ENCODE measurements at places on chromosomes 1 and 21.

- no peak for DNase-seq
Observed at GRCh38 chr1:56334047-56334446, 245.3 kb downstream of the PLPP3 start.

GRCh38 chr1:40314721-40315238 is 2.3 kb downstream of the COL9A2 start:
- DNase-seq: no peak

DNA sequence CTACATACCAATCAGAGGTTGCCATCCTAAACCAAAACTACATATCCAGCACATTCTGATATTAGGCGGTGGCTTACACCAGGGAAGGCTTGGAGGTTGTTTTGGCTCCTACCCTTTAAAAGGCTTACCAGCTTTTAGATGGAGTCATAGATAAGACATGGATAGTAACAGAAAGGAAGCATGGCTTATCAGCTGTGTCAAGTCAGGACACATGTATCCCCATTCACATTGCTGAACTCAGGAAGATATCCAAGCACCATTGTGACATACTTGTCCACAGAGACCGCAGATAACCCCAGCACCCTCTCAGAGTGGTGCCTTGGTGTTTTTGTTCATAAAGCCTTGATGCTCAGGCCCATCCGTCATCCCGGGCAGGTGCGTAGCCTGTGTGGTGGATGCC is 39.7 kb downstream of the ADARB1 start:
- no peak for DNase-seq

DNA sequence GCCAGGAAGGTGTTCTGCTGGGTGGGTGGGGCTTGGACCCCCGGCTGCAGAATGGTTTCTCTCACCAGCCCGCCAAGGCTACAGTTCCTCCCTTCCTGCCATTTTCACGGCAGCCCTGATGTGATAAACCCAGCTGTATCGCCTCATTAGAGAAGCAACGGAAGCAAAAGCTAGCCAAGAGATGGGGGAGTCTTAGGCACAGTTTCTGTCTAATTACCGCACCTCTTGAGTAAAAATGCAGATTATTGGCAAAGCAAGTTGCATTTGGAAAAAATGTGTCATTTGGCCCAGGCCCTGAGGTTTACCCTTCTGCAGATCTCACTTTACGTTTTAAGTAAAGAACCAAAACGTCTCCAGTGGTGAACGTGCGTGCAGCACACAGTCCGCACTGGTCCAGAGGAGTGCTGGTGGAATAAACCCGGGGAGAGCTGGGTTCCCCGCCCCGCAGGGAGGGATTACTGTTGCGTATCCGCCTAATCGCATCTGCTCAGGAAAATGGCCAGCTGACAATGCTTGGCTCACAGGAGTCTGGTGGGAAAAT is 109.9 kb downstream of the GALNT2 start:
- no peak for DNase-seq

DNA sequence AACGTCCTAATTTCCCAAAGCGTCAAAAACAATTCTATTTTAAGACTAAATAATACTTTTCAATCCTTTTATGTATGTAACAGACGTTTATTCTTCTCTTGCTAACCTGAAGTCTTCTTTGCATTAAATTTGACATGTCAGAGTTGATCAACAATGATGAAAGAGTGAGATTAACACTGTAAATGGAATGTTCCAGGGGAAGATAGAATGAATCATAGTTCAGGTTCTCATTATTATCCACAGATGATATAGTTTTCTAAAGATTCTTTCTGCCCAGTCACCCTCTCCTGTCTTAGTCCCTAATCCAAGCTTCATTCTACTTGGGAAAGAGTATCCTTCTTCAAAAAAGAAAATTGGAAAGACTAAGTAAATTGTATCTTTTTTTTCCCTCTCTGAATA is 38.9 kb downstream of the SDCCAG8 start:
- no peak for DNase-seq

All from activated T-cell treated with anti-CD3 and anti-CD28 coated beads for 1 hour (primary cell).